Neural crest cell (in vitro differentiated cells): ENCODE measurements at places on chromosomes 7 and 10. TPM values are rescaled to one million over a fixed set of nuclear protein-coding genes. Genes with fewer than 3 reads are reported as not detected.

The C10orf67 gene
- 0.18 and 0.33 TPM in 2 replicates for total RNA-seq

The AKR1C8 gene
- not detected in 2 replicates for total RNA-seq

The EN2 gene
- total RNA-seq, result 7.2 and 8.2 TPM in 2 replicates

The MRC1 gene
- not detected in 2 replicates for total RNA-seq

GRCh38 chr7:83410989-83411591 is 237.8 kb downstream of the SEMA3E start:
- no peak overlapping the region for H3K27ac ChIP-seq
- no peak overlapping the region for H3K4me3 ChIP-seq
- DNase-seq, result peak; percentile 18
- no peaks in the 10 kb centered on the region for H3K36me3 ChIP-seq

DNA sequence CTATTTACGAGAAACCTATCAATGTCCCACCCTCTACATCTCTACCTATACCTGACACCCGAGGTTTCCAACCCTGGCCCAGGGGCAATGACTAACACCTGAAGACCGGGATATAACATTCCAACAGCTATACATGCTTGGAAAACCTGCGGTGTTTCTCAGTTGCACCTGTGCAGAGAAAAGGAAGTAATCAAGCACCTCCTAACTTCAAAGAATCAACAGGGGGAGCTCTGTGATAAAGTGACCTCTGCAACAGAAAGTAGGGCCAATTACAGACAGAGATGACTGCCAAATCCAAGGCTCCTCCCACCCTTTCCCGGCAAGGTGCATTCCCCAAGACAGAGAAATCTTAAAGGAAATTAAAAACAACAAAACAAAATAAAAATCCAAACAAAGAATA is 41.3 kb downstream of the CCDC6 start:
- peaks cover 17% of the 10 kb centered on the region for H3K36me3 ChIP-seq
- H3K27ac ChIP-seq, result no peak overlapping the region
- H3K27me3 ChIP-seq, result no peaks in the 10 kb centered on the region
- H3K4me1 ChIP-seq, result peaks cover 6% of the 10 kb centered on the region
- no peak for DNase-seq

DNA sequence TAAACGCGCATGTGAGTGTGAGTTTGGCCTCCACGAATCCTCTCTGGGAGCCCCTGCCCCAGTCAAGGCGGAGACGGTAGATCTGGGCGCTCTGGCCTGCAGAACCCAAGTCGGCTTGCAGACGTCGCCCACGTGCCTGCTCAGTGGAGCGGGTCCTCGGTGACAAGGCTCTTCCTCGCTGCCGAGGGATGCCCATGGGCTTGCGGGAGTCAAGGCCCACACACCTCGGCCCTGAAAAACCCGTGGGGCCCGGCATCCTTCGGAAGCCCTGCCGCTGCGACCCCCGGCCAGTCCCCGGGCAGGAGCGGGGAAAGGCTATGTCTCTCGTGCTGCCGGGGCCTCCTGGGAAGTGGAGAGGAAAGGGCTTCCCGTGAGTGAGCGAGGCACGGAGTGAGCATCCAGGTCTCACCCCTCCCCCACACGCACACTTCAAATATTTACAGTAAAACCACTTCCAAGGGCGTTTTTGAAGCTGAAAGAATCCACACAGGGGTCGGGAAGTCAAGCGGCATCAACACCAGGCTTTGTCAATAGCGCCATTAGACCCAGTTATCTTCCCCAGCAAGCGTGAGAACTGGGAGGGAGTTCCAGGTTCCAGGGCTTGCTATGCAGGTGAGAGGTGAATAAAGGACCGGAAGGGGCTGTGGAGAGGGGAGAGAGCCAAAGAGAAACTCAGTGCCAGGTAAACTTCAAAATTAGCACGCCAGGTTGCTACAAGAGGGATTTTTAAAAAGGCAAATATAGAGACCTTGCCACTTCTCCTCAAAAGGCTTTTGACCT is 1.1 kb upstream of the MNX1 start:
- no peak overlapping the region for H3K27ac ChIP-seq
- H3K4me1 ChIP-seq, result peaks cover 4% of the 10 kb centered on the region
- peaks cover 88% of the 10 kb centered on the region for H3K27me3 ChIP-seq
- no peak for DNase-seq

DNA sequence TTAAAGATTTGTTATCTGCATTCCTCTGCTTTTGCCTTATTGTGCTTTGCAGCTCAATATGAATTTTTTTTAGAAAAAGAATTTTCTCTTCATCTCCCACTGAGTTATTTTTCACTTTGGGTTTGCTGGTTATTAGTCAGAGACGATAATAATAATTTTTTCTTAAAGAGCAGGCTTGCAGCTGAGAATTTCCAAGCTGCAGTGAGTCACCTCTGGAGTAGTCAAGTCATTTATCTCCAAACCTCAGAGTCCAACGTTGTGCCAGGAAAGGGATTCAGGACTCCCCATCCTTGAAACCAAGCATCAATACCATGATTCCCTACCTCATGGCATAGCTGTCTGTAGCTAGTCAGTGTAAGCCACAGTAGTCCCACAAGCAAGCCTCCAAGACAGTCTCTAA is 15.2 kb upstream of the EGR2 start:
- peaks cover 3% of the 10 kb centered on the region for H3K36me3 ChIP-seq
- H3K27ac ChIP-seq, result no peak overlapping the region
- no peak overlapping the region for H3K4me3 ChIP-seq
- no peak for DNase-seq

GRCh38 chr10:6699336-6699735 is 119.3 kb upstream of the PRKCQ start:
- no peaks in the 10 kb centered on the region for H3K36me3 ChIP-seq
- DNase-seq, result no peak
- no peaks in the 10 kb centered on the region for H3K27me3 ChIP-seq
- no peaks in the 10 kb centered on the region for H3K4me1 ChIP-seq
- H3K4me3 ChIP-seq, result no peak overlapping the region
